Breast epithelium (tissue), 4 donors: ENCODE measurements at places on chromosomes 3 and 15. TPM values are rescaled to one million over a fixed set of nuclear protein-coding genes. Genes with fewer than 3 reads are reported as not detected.

GTF2A2 gene
- total RNA-seq: 40.7 TPM

GRCh38 chr3:120559242-120560061 lies 36.7 kb upstream of the NDUFB4 start:
- DNase-seq: no peak

PP2D1 gene
- not detected for total RNA-seq

DNA sequence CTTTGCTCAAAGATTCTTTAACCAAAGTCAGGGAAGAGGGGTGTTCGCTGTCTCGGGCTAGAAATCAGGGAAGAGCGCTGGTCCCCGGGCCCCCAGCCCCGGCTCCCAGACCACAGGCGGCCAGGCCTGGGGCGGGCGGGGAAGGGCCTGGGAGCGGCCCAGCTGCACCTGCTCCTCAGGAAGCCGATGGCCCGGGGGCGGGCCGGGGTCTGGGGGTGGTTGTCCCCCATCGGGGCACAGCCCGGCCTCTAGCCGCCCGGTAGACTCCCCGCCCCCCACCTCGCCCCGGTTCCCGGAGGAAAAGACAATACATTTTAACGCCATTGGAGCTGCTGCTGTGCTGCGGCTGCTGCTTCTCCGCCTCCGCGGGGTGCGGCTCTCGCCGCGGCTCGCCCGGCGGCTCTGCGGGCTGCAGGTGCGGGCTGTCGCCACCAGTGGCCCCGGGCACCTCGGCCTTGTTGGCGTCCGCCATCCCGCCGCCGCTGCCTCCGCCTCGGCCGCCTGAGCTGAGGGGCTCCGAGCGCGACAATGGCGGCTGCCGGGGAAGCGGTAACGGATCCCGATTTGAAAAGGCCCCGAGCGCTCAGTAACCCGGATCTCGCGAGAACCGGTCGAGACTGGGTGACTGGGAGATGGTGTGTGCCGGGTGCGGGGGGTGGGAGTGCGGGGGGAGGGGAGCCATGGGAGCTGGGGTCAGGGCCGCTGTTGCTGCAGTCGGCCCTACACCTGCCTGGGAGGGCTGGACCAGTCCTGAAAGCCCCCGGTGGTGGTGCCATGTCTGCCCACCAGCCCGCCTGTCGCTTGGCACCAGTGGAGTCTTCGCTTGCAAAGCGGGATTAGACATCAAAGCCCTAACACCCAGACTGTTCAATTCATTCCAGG lies at the start of gene MYEF2:
Gene MYEF2, minus strand, starts transcription at position 530 of the 882 bp plus-strand sequence. Its CDS starts 58 bp downstream, at position 472.
- DNase-seq: peak; percentile 32

DNA sequence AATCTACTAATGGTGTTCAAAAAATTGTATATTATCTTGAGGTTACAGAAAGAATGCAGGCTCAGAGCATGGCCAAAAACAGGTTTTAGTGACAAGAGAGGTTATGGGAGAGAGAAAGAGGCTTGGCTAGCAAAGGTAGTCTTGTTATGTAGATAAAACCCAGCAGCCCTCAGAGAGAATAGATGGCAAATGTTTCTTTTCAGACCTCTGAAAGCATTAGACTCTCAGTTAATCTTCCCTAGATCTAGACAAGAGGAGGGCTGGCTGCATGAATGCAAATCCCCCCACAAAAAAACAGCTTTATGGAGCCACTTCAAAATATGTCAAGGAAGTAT lies 62.2 kb downstream of the OSTN start:
- no peak for DNase-seq

DNA sequence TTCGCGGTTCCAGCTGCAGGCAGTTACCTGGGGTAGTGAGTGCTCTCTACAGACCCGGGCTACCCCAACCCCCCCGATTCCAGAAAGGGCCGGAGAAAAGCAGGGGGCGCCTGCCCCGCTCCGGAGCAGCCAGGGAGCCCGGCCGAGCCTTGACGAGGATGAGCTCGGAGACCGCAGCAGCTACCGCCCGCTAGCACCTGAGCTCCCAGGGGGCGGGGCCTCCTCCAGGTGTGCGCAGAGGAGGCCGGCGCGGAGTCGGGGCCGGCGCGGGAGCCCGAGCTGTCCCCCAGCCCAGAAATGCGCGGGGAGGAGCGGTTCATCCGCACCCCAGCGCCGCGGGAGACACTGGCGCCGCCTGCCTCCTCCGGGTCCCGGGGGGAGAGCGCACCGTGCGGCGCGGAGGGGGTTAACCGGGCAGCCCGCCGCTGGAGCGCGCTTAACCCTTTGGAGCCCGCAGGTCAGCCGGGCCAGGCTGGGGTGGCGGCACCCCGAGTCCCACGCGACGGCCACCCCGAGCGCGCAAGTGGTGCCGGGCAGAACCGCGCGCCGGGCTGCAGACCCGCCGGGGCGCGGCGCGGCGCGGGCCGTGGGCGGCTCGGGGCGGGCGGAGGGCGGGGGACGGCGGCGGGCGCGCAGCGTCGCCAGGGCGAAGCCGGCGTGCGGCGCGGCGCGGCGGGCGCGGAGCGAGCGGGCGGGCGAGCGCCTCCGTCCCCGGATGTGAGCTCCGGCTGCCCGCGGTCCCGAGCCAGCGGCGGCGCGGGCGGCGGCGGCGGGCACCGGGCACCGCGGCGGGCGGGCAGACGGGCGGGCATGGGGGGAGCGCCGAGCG lies at the start of gene CACNA1D:
Gene CACNA1D, plus strand, starts transcription at position 649 of the 829 bp plus-strand sequence. CDS start 556 bp downstream, outside the sequence.
- peak; percentile 33 for DNase-seq

GRCh38 chr3:71815340-71816067 lies 30.6 kb upstream of the PROK2 start:
- DNase-seq: no peak

DNA sequence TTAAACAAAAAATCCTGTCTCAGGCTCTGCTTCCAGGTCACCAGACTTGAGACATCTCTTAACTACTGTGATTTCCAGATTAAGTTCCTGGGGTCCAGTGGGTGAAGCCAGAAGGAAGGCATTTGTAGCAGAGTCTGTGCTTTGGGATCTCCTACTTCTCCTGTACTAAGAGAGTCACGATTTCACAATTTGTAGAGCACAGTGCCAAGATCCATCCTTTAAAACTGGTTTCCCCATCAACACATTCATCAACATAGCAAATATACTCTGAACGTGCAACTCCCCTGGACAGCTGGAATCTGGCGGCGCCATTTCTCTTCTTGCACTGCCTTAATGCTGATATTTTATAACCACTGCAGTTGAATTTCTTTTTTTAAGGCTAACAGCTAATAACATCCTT lies 33.2 kb downstream of the CDCP1 start:
- DNase-seq: no peak

- peak; percentile 71 for DNase-seq
Observed at GRCh38 chr15:58329781-58330671, 101.8 kb upstream of the LIPC start.

NPAP1 gene
- not detected for total RNA-seq
